ENCODE measurements at places on chromosomes 6 and 20. TPM values are rescaled to one million over a fixed set of nuclear protein-coding genes. Genes with fewer than 3 reads are reported as not detected.
A peak's percentile ranks its signal among the peaks of the same experiment; 100 is the strongest.

The SLC22A3 gene
- not detected for total RNA-seq

The F13A1 gene
- total RNA-seq, result not detected

The ECT2L gene
- total RNA-seq, result not detected

The DSP gene
- 0.10 TPM for total RNA-seq

The RAB44 gene
- total RNA-seq, result 0.15 TPM

The LIN28B gene
- total RNA-seq, result not detected

The TGM2 gene
- total RNA-seq, result 0.07 TPM

The RAET1L gene
- not detected for total RNA-seq

The ELOVL4 gene
- 1.1 TPM for total RNA-seq

The SLC22A7 gene
- not detected for total RNA-seq

The PTCRA gene
- not detected for total RNA-seq

The SLC22A1 gene
- total RNA-seq, result 0.67 TPM

The PRL gene
- not detected for total RNA-seq

DNA sequence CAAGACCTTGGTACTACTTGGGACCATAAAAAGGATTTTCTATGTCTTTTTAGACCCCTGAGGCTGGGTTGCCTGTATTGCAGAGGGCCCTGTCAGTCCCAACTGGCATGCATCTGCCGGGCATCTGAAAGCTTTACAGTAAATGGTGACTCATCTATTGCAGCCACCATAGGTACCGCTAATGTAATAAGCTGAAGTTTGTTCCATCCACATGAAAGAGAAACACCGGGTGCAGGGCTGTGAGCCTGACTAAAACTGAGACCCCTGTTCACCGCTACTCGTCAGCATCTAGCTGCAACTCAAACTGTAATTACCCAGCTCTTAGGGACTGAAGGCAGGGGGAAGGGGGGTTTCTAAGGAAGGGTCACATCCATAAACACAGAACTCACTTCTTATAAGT is 49.5 kb downstream of the TRERF1 start:
- peak; percentile 44 for DNase-seq

DNA sequence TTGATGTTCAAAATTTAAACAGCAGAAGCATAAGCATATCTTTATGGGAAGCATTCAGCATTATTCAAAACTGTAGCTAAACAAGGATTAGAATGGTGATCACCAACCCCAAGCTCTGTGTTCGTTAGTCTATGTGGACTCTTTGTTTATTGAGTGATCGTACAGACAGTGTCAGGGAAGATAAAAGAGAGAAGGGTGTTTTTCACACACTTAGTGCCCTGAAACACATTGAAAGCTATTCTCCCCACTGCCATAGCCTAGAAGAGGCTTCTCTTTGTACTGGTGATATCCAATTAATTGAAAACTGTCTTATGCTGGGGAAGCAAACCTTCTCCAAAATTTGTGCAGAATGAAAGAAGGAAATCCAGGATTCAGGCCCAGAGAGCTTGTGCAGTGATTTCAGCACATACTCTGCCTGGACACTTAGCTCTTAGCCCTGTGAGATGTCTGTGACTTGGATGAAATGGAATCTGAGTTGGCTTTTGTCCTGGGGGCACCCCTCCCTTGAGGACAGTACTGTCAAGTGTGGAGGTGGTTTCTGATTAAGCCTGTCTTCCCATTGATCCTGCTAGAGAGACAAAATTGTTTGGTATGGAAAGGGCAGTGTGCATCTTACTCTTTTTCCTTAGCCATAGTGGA is 125.7 kb upstream of the MTHFD1L start:
- DNase-seq, result no peak

DNA sequence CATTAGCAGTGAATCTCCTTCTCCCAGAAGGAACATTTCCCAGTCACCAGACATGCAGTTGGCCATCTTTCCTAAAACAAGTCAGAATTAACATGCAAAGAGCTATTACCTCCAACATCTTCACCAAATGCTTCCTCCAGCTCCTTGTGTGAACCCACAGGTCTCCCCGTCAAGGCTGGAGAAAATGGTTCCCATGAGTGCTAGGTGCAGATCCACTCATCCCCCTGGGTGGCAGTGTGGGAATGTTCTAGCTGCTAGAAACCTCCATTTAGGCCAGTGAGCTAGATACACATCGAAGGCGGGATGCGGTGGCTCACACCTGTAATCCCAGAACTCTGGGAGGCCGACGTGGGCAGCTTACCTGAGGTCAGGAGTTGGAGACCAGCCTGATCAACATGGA is 603.9 kb upstream of the SLC35B3 start:
- DNase-seq, result peak; percentile 12

- DNase-seq, result peak; percentile 35
These were observed 25.3 kb upstream of the HECA start for GRCh38 chr6:139109558-139109957.

GRCh38 chr6:8904754-8905153 is 469.4 kb upstream of the SLC35B3 start:
- DNase-seq, result no peak

DNA sequence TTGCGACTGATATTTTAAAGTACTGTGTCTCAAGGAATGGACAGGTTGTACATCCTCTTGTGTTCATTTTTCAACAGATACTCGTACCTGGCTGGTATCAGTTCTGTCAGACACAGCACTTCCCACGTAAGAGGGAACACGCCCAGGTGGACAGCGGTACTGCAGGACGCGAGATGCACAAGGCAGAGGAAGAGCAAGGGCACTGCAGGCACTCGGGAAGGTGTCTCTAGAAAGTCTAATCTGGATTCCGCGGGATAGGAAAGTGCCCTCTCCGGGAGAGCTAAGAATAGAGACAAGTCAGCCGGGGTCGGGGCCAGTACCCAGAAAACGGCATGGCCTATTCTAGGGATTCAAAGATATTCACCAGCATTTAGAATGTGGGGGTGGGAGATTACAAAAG is 94.2 kb upstream of the MBOAT1 start:
- DNase-seq, result no peak

DNA sequence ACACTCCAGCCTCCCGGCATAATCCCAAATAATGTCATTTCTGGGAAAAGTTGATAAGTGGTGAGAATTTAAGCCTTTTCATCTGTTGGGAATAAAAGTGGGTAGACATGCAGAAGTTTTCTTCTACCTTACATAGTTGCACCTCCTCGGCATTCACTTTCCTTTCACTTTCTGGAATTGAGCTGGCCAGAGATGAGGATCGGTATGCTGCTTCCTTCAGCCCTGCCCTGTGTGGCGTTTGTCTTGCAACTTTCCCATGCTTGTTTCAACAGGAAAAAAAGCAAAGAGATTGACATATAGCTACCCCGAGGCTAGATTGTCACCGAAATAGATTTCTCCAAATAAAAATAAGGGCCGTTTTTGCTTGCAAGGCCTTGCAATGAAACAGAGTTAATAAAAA is 65.8 kb upstream of the JAG1 start:
- DNase-seq, result no peak

GRCh38 chr20:39358052-39358451 is 395.9 kb downstream of the DHX35 start:
- no peak for DNase-seq

- no peak for DNase-seq
These were observed 57.7 kb downstream of the CSE1L start for GRCh38 chr20:49103647-49104364.

DNA sequence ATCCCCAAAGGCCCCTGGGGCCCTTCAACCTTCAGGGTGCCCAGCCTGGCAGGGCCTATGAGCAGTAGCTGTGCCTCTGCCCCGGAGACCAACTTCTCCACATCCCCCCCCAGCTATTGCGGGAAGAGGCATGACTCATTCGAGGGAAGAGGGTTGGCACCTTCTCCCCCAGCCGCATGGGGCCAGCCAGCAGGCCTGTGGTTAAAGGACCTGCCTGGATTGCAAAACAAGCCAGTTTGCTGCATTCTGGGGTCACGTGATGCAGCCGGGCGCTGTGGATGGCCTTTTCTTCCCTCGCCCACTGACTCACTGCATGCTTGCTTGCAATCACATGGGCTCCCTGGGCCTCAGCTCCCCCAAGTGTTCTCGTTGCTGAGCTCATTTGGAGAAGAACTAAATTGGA is 182.5 kb downstream of the MAFB start:
- peak; percentile 7 for DNase-seq

GRCh38 chr20:36421641-36422040 is 115.5 kb downstream of the DLGAP4 start:
- no peak for DNase-seq

DNA sequence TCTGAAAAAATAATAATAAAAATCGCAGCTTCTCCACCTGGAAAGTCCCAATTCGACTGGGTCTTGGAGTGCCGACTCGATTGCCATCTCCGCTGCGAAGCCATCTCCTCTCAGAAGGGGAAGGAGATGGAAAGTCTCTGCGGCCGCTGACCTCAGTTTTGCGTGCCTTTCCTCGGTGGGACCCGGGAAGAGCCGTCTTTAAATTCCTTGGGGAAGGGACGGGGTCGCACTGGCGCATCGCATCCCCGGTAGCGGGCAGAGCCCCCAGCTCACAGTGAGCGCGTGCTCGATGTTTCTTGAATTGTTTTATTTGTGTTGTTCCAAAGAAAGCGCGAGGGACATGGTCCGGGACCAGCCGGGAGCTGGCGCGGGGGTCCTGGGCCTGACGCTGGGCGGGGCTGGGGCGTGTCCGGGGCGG is 270 bp upstream of the TIAM2 start:
- DNase-seq, result no peak

- peak; percentile 22 for DNase-seq
These were observed 100.7 kb downstream of the NOL4L start for GRCh38 chr20:32484225-32484957.

DNA sequence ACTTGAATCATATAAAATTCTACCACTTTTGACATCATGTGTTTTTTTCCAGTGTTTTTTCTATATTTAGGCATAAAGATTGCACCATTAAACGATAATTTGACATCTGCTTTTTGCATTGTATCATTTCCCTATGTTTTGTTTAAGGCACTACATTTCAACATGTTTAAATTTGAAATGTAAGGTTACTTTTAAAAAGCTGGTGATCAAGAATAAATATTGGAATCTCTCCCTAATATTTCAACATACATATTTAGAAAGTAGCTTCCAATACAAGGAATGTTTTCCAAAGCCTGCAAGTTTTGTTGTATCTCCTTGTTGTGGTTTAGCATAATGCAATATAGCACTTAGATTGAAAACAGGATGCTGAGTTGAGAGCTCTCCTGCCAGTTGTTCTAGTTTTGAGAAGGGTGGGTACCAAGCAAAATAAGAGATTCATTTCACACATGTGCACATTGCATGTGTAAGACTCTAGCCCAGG is 76.5 kb downstream of the SYNJ2 start:
- DNase-seq, result no peak

GRCh38 chr20:19451231-19451922 is 238.9 kb downstream of the SLC24A3 start:
- DNase-seq, result no peak

DNA sequence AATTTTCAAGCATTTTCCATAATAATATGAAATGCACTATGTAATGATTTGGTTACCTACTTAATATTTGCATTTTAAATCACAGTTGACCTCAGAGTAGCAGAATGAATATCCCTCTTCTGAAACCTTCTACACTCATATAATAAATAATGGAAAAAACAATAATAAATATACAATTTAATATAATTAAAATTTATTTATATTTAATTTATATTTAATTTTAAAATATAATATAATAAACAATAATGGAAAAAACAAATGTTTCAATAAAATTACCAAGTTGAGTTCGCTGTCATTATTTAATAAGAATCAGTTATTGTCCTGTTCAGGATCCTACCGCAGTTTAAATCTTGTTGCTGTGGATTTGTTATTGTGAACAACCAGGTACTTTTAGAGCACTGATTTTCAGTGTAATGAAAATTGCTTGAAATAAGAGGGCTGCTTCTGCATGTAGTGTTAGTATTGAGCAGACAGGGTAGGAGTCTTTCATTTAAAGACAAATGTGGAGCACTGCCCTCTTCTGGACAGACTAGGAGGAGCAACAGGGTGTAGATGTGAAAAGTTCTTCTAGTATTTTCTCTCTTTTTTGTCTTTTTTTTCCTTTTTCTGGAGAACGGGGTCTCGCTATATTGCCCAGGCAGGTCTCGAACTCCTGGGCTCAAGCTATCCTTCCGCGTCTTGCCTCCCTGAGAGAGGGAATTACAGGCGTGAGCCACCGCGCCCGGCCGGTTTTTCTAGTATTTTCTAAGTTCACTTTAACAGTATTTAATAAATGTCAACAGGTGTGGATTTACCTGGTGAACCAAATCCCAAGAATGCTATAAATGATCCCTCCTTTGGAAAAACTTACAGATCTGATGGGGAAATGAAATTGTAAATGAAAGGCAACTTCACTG is 13.6 kb downstream of the TRAPPC3L start:
- DNase-seq, result peak; percentile 75

- no peak for DNase-seq
These were observed 458.4 kb upstream of the BTBD3 start for GRCh38 chr20:11459090-11459890.

DNA sequence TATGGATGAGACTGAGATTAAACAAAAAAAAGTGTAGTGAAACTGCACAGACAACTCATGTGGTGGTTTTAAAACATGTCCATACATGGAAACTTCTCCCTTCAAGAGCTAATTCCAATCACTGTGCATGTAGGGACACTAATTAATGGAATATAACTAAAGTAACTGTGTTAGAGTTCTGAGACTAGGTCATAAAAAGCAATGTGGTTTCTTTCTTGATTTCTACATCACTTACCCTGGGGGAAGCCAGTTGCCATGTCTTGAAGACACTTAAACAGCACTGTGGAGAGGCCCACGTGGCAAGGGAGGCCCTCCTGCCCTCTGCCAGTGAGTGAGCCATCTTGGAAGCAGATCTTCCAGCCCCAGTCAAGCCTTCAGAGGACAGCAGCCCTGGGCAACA is 118.2 kb upstream of the DST start:
- no peak for DNase-seq

DNA sequence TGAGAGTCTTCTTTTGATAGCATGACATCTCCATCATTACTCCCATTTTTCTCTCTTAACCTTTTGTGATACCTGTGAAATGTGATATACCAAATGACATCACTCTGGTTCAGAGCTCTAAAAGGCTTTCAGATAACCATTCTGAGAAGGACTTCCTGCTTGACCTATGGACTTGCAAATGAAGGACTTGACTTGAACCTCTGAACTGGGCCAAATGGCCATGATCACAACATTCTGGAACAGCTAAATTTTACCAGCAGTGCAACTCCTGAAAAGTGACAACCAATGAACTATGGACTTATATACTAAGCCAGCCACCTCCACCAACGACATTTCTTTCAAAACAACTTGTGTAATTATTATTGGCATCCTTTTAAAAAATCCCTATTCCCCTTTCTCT is 1085.8 kb upstream of the CITED2 start:
- no peak for DNase-seq

DNA sequence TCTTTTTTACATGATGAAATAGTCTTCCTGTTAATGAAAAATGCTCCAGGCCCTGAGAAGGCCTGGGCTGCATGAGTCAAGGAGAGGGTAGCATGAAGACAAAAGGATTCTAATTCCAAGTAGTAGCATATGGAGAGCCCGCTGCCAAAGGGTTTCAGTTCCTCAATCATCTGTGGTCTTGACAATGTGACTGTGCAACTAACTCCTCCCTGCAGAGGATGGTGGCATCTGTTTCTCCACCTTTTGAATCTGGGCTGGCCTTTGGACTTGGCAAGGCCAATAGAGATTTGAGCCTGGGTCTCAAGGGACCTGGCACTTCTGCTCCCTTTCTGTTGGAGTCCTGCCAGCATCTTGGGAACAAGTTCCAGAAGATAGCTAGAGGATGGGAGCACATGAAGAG is 35.1 kb upstream of the ANKEF1 start:
- no peak for DNase-seq

All from activated CD4-positive, alpha-beta T cell treated with anti-CD3 and anti-CD28 coated beads, Interleukin-2, amount 10 ng/mL, durations not matched to agents 7 days and 5 days (primary cell).